ENCODE measurements at places on chromosomes 6 and 20. TPM values are rescaled to one million over a fixed set of nuclear protein-coding genes. Genes with fewer than 3 reads are reported as not detected.

DNA sequence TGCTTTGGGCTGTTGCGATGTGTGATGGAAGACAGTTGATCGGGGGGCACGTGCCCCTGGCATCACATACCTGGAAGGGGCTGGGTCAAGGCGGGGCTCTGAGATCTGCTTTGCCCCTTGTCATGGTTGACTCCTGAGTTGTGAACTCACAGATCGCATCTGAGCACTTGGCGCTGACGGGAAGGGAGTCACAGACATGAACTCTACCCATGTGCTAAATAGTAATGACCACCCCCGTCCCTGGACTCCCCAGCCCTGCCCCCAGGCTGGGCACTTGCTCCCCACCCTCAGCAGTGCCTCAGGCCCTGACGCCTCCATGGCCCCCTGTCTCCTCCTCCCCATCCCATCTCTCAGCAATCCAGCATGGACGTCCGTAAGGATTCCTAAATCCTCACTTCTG is 107.0 kb downstream of the SYNDIG1 start:
- no peak overlapping the region for H3K4me3 ChIP-seq
- H3K27me3 ChIP-seq: no peaks in the 10 kb centered on the region
- H3K27ac ChIP-seq: no peak overlapping the region
- DNase-seq: no peak

GRCh38 chr6:652865-653264 is 4.0 kb downstream of the HUS1B start:
- H3K4me3 ChIP-seq: no peak overlapping the region
- H3K4me1 ChIP-seq: peaks cover 9% of the 10 kb centered on the region
- H3K27ac ChIP-seq: no peak overlapping the region
- no peaks in the 10 kb centered on the region for H3K27me3 ChIP-seq
- peaks cover 16% of the 10 kb centered on the region for H3K36me3 ChIP-seq

GRCh38 chr6:96836631-96837080 is 621 bp downstream of the GPR63 start:
- peak overlapping the region; percentile 92 for H3K4me3 ChIP-seq
- peaks cover 2% of the 10 kb centered on the region for H3K36me3 ChIP-seq
- peaks cover 48% of the 10 kb centered on the region for H3K27me3 ChIP-seq
- peaks cover 25% of the 10 kb centered on the region for H3K4me1 ChIP-seq

DNA sequence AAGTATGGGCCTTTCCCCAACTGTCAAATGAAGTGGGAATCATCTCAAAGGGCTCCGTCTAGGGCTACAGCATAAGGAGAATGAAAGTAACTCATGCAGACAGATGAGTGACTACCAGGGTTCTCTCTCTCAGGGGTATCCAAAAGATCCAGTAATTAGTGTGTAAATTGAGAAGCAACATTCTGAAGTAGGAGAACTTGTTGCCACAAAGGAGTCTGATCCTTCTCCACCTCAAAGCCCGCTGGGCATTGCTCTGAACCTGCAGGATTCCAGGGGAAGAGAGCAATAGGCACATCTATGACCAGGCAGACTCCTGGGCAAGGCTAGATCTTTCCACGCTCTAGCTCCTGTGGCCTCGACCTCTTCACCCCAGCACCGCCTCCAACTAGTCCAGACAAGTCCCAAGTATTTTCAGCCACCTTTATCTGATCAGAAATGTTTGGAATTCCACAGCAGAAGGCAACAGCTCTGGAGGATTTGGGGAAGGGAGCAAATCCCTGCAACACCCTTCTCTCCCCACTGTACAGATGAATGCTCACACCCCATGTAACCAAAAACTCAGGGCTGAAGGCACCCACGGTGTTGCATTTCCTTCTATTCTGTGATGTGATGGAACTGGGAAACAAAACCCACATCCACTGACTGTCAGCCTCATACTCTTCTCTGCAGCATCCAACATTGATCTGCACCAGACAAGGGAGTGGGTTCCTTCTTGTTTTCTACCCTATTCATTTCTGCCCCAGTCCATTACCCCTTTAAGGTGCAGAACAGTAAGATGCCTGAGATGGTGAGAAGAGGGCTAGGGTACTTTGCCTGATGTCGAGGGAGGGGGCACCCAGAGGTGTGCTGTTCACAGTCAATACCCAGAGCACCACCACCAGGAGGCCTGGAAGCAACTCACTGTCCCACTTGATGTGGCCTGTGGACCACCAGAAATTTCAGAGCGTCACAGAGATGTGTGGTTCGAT is 41.0 kb downstream of the COX4I2 start:
- DNase-seq: no peak
- H3K4me3 ChIP-seq: peak overlapping the region; percentile 77
- H3K27ac ChIP-seq: peak overlapping the region; percentile 87
- peaks cover 85% of the 10 kb centered on the region for H3K4me1 ChIP-seq

NOX3 gene
- total RNA-seq: not detected

- no peak overlapping the region for H3K27ac ChIP-seq
- peaks cover 7% of the 10 kb centered on the region for H3K4me1 ChIP-seq
- H3K27me3 ChIP-seq: no peaks in the 10 kb centered on the region
- H3K4me3 ChIP-seq: no peak overlapping the region
- no peak for DNase-seq
Measured at GRCh38 chr6:16302721-16303552, 64.5 kb downstream of the GMPR start.

Data from activated CD4-positive, alpha-beta T cell treated with anti-CD3 and anti-CD28 coated beads, Interleukin-2, amount 10 ng/mL, durations not matched to agents 24 days and 14 days (primary cell).